A549 treated with CpdA at 1 μM for 4 hours (cell line): ENCODE measurements at places on chromosomes 16 and 17. TPM values are rescaled to one million over a fixed set of nuclear protein-coding genes. Genes with fewer than 3 reads are reported as not detected.

WFIKKN2 gene
- total RNA-seq: 0.03 TPM in 1 of 5 replicates, not detected in the others

KRT34 gene
- total RNA-seq: 0.25 to 0.64 TPM (median 0.35 TPM) in 5 replicates

CBX2 gene
- 13.5 to 19.3 TPM (median 18.5 TPM) in 5 replicates for total RNA-seq

ABCC6 gene
- 0.69 to 1.2 TPM (median 0.87 TPM) in 5 replicates for total RNA-seq

RNF222 gene
- not detected in 5 replicates for total RNA-seq

VTN gene
- total RNA-seq: 17.3 to 26.7 TPM (median 18.8 TPM) in 5 replicates

TERB1 gene
- total RNA-seq: 0.07 TPM in 1 of 5 replicates, not detected in the others
